ENCODE measurements at places on chromosomes 13 and 19.

- DNase-seq, result no peak
These were observed 73.9 kb upstream of the OXGR1 start for GRCh38 chr13:97068151-97068550.

DNA sequence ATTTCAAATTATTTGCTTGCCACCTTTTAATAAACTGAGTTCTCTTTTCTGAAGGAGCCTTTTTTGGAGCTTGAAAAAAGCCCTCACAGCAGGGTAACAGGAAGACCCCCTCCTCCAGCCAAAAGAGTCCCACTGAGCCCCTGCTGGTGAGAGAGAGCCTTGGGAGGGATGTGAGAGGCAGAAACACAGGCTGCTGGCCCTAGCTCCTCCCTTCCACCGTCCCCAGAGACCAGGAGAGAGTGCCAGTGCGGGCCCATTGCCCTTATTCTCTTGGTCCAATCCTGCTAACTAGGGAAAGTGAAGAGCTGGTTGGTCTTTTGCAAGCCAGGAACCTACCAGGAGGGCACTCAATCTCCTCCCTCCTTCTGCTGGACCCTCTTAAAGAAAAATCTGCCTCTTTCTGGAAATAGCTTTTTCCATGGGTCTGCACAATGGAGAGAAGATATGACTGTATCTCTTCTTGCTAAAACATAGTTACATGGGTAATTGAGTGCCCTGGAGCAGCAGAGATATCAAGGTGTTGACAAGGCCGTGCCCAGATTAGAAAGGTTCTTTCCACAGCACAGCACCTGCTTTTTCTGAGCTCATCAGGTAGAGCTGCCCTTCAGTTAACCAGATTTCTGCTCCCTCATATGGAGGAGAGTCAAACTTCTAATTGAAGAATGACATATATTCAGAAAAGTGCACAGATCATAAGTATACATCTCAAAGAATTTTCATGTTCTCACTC, 113.9 kb downstream of the LRCH1 start:
- peak; percentile 58 for DNase-seq

DNA sequence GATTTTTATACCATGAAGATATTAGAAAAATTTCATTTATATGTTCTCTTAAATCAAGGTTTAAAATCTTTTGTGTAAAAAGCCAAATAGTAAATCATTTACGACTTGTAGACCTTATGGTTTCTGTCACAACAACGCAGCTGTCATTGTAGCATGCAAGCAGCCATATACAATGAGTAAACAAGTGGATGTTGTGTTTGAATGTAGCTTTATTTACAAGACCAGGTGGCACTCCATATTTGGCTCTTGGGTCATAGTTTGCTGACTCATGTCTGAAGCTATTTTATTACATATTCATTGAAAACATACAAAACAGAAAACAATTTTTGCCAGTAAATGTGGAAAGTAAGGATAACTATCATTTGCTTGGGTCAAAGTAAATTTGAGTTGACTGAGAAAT, 930.8 kb downstream of the SLITRK5 start:
- DNase-seq, result no peak

DNA sequence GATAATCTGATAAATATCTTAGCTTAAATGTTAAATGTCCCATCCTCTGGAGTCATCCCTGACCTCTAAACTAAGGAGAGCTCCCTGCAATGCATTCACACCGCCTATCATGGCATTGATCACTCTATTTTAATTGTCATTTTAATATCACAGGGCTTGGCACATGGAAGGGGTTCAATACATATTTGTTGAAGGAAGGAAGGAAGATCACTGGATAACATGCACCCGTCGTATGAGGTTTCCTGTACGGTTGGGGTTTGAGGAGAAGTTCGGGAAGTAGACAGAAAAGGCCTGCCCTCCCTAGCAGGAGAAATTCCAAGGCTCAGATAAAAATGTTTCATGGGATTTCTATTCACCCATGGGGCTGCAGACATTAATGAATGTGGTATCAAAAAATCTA, 102.0 kb downstream of the MBNL2 start:
- DNase-seq, result no peak

DNA sequence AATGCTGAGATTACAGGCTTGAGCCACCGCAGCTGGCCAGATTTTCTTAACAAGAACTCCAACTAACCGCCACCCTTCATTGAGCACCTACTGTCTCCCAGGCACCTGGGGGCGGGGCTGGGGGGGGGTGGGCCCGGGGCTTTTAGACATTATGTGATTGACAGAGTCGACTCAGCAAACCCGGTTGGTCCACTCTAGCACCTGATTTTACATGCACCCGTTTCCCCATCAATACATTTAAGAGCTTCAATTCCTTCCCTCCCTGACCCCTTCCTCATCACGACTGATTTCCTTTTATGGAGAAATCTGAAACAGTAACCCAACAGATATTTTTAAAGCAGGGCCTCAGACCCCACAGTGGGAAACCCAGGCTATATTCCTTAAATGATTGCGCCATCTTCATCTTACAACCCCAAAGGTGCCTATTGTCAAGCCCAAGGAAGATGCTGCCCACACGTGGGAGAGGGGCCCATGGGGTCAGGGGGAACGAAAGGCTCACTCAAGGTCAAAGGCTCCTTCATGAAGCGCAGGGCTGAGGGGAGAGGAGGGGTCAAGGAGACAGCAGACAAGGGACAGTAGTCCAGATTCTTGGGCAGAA, 1.8 kb downstream of the INSR start:
- no peak for DNase-seq

- DNase-seq, result no peak
These were observed 6.4 kb downstream of the EPN1 start for GRCh38 chr19:55681131-55682092.

DNA sequence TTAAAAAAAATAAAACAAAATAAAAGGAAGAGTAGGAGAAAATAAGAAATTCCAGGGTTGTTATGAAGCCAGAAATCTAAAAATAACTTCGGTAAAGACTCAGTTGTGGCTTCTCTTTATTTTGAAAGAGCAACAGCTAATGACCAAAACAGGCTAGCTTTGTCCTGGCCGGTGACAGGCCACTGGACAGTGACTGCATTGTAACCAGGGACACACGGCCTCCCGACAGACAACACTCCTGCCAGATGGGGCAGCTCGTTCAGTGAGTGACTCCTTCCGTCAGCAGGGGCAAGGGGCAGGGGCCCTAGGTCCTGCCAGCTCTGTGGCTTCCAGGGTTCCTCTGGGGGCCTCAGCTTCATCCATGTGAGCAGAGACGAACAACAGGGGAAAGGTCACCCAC, 173.4 kb downstream of the KATNAL1 start:
- no peak for DNase-seq

GRCh38 chr19:6412447-6413091, 12.0 kb downstream of the KHSRP start:
- DNase-seq, result peak; percentile 63

- DNase-seq, result no peak
These were observed 77.8 kb downstream of the VWA8 start for GRCh38 chr13:41883147-41883546.

DNA sequence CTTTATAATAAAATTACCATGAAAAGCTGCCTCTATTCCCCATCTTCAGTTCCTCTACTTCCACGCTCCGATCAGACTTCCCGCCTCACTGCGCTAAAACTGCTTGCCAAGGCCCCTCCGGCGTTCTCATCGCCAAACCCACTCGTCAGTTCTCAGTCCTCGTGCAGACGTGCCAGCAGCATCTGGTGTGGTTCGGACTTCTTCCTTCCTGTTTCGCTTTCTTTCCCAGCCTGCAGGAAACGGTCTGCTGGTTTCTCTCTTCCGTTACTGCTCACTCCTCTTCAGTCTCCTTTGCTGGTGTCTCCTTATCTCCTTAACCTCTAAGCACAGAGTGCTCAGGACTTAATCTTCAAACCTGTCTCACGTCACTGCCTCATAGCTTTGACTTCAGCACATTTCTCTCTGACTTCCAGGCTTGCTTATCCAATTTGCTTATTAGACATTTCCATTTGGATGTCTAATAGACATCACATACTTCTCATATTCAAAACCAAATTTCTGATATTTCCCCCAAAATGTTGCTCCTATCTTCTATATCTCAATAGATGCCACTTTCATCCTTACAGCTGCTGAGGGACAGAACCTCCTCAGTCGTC, 40.3 kb downstream of the RCBTB2 start:
- DNase-seq, result no peak

GRCh38 chr19:53626976-53627375, 4.8 kb upstream of the DPRX start:
- DNase-seq, result no peak

GRCh38 chr13:38980750-38981078, 9.9 kb downstream of the STOML3 start:
- no peak for DNase-seq

DNA sequence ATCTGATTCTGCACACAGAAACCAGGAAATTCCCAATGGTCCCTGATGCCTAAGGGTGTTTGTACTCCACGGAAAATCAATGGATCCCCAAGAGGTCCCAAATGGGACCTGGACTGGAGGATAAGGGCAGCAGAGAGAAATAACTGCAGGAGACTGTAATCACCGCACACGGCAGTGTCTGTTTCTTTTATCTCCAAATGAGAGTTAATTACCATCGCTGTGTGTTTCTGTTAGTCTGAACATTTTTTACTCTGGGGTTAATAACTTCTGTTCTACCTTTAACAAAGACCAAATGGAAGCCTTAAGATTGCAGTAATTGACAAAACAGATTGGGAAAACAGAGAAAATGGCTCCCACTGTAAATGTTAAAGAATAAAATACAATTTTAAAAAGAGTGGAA, 320.9 kb downstream of the DCLK1 start:
- DNase-seq, result no peak

DNA sequence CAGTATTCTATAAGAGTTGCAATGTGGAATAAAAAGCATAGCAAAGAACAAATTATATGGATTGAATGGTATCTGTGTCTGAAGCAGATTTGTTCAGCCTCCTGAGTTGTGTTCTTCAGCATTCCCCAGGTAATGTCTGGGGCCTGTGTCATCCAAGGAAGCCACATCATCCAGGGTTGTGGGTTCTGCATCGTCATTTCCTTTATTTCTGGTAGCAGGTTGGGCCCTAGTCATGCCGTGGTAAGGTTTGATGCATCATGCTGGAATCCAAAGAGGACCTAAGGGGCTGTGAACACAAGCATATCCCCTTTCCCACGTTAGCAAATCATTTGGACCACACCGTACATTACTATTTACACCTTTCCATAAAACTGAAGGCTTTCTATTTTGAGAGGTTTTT, 131.0 kb upstream of the ZNF91 start:
- DNase-seq, result no peak

DNA sequence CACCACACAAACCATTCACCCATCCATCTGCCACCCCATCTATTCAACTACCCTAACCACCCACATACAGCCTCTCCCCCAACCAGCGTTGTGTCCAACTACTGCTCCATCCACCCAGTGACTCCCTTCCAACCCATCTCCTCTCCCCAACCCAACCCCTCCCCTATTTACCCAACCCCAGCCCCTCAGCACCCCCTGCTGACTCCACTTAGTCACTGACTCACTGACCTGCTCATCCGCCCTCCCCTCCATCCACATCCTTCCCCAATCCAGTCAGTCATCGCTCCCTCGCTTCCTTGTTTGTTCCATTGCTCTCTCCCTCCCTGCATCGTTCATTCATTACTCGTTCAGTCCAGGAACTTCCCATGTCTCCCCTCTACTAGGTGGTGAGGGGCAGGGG, 39.2 kb downstream of the KCNC3 start:
- DNase-seq, result no peak

DNA sequence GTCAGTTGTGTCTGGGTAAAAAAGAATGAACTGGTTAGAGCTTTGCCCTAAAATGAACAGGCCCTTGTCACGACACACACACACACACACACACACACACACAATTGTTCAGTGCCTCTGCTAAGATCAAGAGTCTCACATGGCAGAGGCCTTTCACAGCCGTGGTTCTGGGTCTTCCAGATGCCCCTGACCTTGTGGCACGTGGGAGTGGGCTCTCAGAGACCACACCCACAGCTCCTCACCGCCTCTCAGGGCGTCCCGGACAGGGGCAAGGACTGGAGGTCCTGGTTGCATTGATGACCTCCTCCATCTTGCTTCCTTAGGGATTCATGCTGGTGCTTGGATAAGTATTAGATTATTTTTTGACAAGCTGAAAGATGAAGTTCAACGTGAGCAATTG, 101.0 kb downstream of the HSPH1 start:
- DNase-seq, result no peak

- no peak for DNase-seq
These were observed 40.0 kb upstream of the MATK start for GRCh38 chr19:3826163-3826562.

DNA sequence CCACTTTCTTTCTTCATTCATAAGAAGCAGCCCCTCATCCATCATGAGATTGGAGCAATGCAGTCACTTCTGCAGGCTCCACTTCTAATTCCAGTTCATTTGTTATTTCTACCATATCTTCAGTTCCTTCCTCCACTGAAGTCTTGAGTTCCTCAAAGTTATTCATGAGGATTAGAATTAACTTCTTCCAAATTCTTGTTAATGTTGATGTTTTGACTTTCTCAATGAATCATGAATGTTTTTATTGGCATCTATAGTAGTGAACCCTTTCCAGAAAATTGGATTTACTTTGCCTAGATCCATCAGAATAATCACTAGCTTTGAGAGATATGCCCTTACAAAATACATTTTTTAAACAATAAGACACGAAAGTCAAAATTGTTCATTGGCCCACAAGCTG, 2567.7 kb upstream of the PCDH20 start:
- no peak for DNase-seq

DNA sequence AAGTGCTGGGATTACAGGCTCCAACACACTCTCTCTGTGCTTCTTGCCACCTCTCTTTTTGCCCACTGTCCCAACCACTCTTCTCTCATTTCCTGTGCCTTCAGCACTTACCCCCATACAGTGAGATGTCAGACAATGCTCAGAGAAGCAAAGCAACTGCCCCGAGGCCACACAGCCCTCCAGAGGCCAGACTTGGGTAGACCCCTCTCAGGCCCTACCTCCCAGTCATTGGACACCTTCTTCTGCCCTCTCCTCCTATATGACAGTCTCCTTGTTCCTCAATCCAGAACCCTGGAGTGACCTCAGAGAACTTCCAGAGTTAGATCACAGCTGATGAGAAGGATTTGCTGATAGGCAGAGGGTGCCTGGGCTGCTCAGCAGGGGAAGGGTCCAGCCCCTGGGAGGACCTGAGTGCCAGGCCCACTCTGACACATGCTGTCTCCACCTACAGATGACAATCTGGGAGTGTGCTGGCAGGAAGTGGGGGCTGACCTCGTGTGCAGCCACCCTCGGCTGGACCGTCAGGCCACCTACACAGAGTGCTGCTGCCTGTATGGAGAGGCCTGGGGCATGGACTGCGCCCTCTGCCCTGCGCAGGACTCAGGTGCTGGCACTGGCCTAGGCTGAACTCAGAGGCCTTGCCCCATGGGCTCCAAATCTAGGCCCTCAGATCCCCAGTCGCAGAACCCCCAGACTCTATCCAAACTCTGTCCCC, 24.4 kb downstream of the LTBP4 start:
- no peak for DNase-seq

DNA sequence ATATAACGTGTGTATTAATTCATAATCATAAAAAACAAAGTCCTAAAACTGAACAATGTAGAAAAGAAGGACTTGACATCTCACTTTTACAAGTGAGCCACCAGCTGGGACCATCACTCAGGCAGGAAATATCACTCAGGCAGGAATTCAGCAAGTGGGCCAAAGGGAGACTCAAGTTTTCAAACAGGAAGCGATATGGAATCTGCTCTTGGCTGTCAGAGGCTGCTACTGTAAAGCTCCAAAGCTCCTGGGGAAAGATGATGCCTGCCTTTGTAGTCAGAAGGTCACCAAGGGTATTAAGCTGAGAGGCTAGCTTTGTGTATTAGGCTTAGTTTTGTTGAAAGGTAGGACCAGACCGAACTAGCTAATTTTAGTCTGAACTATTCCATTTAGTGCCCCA, 5.5 kb upstream of the AKAP11 start:
- DNase-seq, result no peak

GRCh38 chr19:29812080-29812880, 489 bp downstream of the CCNE1 start:
- DNase-seq, result no peak
